ENCODE measurements at places on chromosomes 3 and 15. TPM values are rescaled to one million over a fixed set of nuclear protein-coding genes. Genes with fewer than 3 reads are reported as not detected.
A peak's percentile ranks its signal among the peaks of the same experiment; 100 is the strongest.

- DNase-seq, result no peak
These were observed 8.1 kb upstream of the LRRC2 start for GRCh38 chr3:46574243-46574646.

- DNase-seq, result no peak
These were observed 302.1 kb downstream of the NSUN3 start for GRCh38 chr3:94365006-94365405.

DNA sequence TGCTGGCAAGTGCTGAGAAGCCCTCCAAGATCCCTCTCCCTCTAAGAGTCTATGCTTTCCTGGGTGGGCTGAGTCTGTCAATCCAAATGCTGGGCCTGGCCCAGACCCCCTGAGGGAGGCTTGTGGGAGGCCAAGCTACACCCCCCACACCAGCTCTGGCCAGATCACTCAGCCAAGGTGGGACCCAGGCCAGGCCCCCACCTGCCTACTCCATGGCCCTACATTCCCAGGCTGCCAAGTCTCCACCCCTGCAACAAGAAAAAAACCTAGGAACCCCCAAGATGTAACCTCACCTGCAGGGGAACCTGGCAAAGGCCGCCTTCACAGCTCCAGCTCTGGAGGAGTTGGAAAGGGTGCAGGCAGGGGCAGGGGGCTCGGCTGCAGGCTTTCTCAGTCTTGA is 109.1 kb downstream of the CHSY1 start:
- DNase-seq, result no peak

GRCh38 chr15:36428102-36428845 is 151.2 kb upstream of the CDIN1 start:
- DNase-seq, result no peak

DNA sequence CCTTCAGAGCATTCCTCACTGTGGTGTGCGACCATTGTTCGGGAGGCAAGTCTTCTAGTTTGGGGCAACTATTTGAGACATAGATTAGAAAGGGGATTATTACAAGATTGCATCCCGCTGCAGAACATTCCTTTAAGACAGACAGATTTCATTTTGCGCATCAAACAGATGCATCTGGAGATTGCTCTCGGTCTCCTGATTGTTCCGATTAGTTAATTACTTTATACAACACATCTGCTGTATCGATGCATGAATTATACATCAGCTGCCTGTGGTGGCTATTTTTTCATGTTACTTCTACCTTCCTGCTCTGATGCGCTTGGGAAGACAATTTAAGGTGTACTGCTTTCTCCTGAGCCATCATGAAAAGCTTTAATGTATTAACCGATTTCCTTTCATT is 10.0 kb downstream of the SATB1 start:
- no peak for DNase-seq

GRCh38 chr3:30628205-30628900 is 22.0 kb downstream of the TGFBR2 start:
- DNase-seq, result no peak

GRCh38 chr3:37943631-37944314 is 46.8 kb upstream of the VILL start:
- DNase-seq, result no peak

- no peak for DNase-seq
These were observed 212.5 kb upstream of the FEZF2 start for GRCh38 chr3:62585861-62586260.

DNA sequence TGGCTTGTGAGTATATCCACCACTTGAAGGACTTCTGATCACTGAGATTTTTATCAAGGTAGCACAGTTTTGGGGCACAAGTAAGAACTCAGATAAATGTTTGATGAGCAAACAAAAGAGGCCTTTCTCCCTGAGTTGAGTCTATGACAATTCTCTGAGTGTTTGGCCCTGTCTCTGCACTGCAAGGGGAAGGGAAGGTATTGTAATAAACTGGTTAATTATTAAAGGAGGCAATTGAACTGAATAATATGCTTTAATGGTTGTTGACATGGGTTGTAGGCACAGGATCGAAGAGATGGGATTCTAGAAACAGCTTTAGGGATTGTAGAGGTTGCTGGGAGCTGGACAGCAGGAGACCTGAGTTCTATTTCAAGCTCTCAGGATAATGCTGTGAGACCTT is 95.0 kb upstream of the MRPL3 start:
- no peak for DNase-seq

DNA sequence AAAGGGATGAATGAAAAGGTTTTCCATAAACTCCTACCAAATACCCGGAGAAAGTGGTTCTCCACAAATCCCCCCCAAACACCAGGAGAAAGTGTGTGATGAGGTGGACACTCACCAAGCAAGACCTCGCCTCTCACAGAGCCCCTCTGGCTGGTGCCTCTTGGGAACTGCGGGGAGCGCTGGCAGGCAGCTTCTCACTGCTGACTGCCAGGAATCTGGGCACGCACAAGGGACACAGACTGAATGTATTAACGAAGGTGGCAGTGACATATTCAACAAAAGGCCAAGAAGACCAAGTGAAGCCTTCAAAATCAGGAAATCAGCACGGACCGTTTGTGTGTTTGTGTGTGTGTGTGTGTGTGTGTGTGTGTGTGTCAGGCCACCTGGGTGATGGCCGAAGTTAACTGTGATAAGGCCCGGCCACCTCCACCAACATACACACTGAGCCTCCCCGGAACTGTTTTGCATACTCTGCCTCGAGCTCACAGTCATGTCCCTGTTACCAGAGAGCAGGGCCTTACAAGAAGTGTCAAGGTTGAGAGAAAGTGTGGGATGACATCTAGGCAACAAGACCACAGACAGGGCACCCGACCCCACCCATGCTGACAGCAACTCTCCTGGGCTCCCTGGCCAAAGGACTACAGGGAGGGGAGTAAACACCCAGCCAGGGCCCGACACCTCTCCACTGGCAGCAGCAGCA is 18.0 kb downstream of the ATP10A start:
- no peak for DNase-seq

GRCh38 chr3:158802409-158803268 is 785 bp downstream of the MFSD1 start:
- DNase-seq, result peak; percentile 52

DNA sequence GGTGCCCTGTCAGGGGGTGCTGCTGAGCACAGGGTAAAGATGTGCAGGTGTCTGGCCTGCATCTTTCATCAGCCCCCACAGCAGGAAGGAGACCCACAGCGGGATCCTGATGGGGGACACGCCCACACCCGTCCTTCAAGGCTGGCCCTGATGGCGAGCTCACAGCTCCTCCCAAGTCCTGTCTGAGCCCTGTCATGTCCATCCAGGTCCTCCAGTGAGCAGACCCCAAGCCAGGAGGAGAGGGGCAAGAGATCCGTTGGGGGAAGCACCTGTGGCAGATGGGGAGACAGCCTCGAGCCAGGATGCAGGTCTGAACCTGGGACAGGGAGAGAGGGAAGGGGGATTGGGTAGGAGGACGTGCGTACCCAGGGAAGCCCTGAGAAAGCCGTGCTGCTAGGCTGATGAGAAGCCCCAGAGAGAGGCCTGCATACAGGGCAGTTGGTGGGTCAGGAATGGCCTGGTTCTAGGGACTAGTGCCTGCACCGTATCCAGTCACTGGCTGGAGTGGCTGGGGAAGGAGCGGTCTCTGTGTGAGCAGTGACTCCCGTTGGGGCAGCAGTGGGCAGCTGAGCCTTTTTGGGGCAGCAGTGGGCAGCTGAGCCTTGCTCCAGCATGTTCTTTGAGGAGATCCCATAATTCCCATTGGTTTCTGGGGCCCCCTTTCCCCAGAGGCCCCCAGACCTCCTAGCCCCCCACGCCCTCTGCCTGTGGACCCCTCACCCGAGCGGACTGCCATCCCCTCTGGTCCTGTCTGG is 133.3 kb upstream of the MEF2A start:
- DNase-seq, result peak; percentile 45

GRCh38 chr3:140251678-140252077 is 316.7 kb downstream of the CLSTN2 start:
- no peak for DNase-seq

- DNase-seq, result no peak
These were observed 5.1 kb downstream of the EPHB3 start for GRCh38 chr3:184566441-184567414.

DNA sequence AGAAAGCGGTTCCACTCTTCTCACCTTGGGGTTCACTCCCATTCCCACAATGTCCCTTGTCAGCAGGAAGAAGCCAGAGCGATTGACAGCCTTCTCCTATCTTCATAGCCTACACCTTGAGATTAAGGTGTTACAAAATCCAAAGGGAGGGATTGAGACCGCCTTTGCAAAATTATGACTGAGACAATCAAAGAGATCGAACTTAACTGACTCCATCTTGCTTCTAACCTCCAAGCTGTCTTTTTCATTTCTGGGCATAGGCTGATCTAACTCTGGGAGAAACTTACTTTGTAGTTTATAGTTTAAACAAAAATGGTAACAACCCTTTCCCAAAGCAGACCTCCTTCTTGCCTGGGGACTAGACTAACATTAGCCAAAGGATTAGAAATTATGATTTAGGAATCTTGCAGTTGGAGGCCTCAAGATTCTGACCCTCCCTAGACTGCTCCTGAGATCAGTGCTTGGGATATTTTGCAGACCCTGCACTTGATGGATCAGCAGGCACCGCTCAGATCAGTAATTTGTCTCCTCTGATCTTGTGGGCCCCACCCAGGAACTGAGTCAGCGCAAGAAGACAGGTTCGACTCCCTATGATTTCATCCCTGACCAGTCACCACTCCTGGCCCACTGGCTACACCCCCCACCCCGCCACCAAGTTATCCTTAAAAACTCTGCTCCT is 40.0 kb downstream of the PAQR5 start:
- no peak for DNase-seq

The AQP9 gene
- 1.8 TPM for total RNA-seq

The IL1RAP gene
- total RNA-seq, result 5.2 TPM

The PLSCR5 gene
- total RNA-seq, result not detected

The LAMB2 gene
- 136 TPM for total RNA-seq

The SLC9C1 gene
- total RNA-seq, result 0.22 TPM

All from psoas muscle (tissue), 8 donors.